ENCODE measurements at places on chromosomes 11 and 22. TPM values are rescaled to one million over a fixed set of nuclear protein-coding genes. Genes with fewer than 3 reads are reported as not detected.

The KCNQ1 gene
- total RNA-seq, result 4.3 TPM

DNA sequence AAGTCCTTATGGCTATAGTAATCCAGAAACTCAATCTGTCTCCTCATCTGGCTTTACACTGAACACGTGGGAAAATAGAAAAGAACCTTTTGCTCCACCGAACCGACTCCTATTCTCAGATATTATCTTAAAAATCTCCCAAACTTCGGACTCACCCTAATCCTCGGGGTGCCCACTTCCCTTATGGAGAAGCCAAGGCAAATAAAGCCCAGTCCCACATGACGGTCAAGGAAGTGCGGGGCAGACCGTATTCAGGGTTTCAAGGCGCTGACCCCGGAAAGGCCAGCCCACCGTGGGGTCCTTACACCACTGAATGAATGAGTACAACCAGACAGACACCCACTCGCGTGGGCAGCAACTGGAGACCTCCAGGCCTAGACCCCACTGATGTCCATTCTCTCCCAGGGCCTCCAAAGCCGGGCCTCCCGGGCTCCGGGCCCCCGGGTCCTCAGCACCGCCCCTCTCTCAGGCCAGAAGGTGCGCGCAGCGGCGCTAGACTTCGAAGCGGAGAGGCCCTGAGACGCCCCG is 489 bp downstream of the NUP98 start:
- DNase-seq, result no peak

GRCh38 chr22:30028731-30029130 is 51.5 kb upstream of the HORMAD2 start:
- DNase-seq, result no peak

DNA sequence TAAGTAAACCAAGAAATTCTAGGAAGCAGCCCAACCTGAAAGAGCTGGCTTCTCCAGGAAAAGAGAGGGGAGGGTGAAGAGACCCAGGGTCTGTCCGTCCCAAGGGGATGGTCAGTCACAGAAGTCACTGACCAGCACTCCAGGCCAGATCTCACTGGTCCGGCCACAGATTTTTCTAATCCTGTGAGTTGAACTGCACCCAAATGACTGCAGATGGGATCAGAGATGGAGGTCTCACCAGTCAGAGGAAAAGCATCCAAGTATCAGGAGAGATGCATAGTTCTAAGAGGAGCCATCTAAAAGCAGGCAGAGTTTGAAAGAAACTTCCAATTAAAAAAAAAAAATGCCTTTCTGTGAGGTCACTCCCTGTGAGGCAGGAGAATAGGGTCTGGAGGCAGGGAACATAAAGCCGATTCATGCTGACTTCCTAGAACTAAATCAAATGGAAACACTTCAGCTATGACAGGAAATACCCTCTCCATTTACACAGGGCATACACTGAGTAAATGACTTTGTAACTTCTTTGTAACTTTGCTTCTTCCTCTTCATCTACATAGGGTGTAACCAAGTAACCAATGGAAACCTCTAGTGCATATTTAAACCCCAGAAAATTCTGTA is 144.5 kb downstream of the CCDC34 start:
- no peak for DNase-seq

DNA sequence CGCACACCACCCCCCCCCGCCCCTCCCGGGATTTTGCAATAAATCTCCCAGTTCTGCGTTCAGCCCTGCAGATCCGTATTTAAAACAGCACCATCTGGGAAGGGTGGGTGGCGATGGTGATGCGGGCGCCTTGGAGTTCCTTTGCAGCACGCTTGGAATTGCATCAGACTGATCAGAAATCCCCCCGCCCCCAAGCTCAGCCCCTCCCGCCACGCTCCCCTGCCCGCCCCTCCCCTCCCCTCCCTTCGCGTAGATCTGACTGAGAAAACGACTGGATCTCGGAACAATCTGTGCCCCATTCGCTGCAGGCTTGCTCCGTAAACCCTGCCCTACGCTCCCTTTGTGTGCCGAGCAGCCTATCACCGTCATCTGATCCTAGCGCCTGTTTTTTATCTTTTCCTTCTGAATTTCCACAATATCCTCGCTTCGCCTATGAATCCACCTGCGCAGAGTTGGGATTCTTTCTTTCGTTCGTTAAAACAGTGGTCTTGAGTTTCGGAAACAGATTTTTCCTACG is 18.1 kb upstream of the BDNF start:
- no peak for DNase-seq

The SLC15A3 gene
- total RNA-seq, result 0.96 TPM

Data from activated CD8-positive, alpha-beta memory T cell treated with anti-CD3 and anti-CD28 coated beads, Interleukin-2, amount 10 ng/mL, durations not matched to agents 7 days and 5 days (primary cell).